GM04503 (cell line): ENCODE measurements at places on chromosomes 1 and 21.

DNA sequence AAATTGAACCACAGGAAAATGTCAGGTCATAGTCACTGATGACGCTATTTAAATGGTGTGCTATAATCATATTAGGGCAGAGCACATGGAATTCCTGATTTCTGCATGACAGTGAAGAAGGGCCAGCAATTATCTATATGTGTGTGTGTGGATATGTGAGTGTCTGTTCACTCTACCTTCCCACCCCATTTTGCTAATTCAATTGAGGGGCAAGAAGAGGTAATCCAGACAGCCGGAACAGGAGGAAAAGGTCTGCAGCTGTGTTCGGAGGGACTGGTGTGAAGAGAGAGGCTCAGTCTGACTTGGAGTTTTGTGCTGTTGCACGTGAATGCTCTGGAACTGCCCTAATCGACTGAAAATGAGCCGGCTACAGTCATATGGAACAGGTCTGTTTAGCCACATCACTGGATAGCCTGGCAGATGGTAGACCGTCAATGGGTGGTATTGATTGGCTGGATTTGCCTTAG lies 5.1 kb upstream of the ELAVL4 start:
- DNase-seq: no peak

- no peak for DNase-seq
Observed at GRCh38 chr1:8073112-8073855, 47.2 kb upstream of the ERRFI1 start.

GRCh38 chr21:31132574-31133242 lies 94.4 kb upstream of the KRTAP19-8 start:
- DNase-seq: no peak

DNA sequence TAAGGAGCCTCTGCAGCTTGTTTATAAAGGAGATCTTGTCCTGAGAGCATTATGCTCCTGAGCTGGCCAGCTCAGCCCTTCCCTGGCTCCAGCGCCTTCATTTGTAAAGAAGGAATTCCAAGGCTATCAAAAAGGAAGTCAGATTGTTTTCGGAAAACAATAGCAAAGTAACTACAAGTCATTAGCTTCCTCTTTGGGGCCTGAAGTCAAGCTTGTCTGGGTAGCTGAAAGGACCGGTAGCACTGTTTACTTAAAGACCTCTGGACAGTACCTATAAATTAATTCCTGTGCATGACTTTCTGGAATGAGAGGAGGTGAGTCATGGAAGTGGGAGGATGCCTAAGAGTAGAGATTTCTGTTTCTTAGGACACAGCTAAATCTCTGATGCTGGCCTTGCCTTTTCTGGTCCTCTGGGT lies 20.7 kb upstream of the GJA5 start:
- no peak for DNase-seq

GRCh38 chr1:4071653-4072052 lies 171.6 kb upstream of the C1orf174 start:
- DNase-seq: no peak

GRCh38 chr1:29453502-29454240 lies 217.3 kb downstream of the PTPRU start:
- DNase-seq: no peak
